HFFc6 (cell line): ENCODE measurements at places on chromosomes 1 and 21.
A peak's percentile ranks its signal among the peaks of the same experiment; 100 is the strongest.

DNA sequence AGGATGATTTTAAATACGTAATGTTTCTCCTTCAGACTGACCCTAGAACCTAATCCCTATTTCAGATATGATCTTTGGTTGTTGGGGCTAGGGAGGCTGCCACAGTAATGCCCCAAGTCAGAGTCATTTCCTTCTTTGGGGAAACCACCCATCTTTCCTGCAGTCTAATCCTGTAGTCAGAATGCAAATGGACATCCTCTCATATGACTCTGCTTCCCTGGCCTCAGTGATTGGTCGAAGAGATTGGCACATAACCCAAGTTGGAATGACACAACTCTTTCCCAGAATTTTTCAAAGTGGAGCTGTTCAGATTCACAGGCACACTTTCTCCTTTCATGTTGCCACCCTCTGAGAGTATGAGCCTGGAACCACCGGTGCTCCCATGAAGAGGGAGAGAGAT, 58.8 kb upstream of the ZNF644 start:
- peak; percentile 22 for DNase-seq

- DNase-seq = peak; percentile 76
Measured at GRCh38 chr1:29708796-29709703, 472.7 kb downstream of the PTPRU start.

DNA sequence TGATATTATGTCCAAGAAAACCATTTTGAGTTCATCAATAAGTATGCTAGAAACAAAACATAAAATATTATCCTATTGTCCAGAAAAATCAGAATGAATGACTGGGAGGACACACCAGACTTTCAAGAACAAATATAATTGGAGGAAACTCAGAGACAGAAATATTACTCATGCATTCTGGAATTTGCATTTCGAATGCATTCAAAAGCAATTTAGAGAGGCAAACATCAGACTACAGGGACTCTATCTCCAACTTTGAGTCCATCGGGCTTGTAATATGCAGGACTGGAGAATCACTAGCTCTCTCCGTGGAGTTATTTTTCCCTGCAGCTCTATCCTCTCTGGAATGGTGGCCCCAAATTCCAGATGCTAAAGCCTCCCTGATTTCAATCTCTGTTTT, 161.8 kb downstream of the CDC42BPA start:
- no peak for DNase-seq

DNA sequence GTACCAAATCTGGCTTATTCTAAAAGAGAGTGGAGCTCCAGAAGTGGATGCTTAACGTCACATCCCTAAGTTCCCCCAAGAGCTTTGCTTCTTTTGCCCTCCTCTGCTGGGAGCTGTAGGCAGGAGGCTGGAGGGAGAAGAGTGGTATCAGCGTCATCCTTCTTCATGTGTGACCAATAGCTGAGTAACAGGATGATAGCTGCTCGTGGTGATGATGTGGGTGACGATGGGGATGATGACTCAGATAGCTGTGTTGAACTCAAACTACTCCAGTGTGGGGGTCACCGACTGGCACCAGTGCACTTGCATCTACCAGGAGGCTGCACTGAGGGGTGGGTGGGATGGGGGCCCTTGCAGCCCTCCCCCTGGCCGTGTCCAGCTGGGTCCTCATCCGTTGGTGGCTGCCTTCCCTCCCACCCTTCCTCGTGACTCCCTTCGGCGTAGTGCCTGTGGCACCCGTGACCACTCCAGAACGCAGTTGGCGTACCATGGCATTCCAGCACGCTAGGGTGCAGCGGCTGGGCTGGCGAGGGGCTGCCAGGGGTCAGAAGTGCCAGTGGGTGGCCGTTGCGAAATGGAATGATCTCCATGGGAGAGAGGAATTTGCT, 1.1 kb downstream of the IGFN1 start:
- DNase-seq = peak; percentile 92

DNA sequence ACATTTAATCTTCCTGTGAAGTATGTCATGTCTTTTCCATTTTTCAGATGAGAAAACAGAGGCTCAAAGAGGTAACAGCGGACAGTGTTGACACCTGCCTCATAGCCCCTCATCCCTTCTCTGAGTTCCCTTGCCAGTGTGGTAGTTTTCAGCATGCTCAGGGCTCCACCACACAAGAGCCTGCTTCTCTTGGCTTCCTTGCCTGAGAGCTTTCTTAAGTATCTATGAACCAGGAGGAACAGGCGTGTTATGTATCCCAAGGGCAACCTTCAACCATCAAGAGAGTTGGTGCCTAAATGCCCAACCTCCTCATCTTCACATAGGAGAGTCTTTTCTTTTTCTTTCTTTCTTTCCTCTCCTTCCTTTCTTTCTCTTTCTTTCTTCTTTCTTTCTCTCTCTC, 5.9 kb upstream of the PAFAH2 start:
- DNase-seq = no peak

DNA sequence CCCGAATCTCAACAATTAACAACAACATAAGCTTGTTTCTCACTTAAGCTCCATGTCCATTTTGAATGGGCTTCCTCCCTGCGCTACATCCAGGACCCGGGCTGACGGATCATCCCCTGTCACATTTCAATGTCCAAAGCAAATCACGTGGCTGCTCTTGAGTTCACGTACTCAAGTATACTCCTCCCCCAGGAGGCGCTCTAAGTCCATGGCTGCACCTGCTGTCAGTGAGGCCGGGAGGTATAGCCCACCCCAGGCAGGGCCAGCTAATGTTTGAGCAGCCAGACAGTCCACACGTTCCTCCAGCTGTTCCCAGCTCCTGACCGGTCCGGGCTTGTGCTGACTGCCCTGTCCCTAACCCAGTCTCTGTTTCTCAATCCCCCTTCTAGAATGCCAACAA, 220.8 kb downstream of the SLC35F3 start:
- no peak for DNase-seq

- DNase-seq = peak; percentile 63
Measured at GRCh38 chr1:32773018-32773763, 44.0 kb downstream of the YARS1 start.

- no peak for DNase-seq
Measured at GRCh38 chr21:29475329-29475728, 176.6 kb downstream of the BACH1 start.

DNA sequence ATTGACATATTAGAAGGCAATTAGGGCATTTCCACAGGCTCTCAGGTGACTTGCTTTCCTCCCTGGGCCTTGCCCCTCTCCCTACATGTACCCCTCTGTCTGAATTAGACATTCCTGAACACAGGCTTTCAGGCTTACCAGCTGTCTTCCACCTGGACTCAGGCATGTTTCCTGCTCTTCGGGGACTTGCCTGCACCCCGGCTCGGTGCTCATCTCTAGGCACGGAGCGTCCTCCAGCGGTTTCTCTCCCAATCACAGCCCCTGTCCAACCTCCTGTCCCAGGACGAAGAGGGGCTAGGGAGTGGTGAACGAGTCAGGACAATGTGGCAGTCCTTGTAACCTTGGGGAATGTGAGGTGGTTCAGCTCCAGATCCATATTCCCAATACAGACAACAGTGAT, 4.2 kb downstream of the PROK1 start:
- DNase-seq = no peak
